Neural progenitor cell (in vitro differentiated cells): ENCODE measurements at places on chromosomes 13 and 19. TPM values are rescaled to one million over a fixed set of nuclear protein-coding genes. Genes with fewer than 3 reads are reported as not detected.

DNA sequence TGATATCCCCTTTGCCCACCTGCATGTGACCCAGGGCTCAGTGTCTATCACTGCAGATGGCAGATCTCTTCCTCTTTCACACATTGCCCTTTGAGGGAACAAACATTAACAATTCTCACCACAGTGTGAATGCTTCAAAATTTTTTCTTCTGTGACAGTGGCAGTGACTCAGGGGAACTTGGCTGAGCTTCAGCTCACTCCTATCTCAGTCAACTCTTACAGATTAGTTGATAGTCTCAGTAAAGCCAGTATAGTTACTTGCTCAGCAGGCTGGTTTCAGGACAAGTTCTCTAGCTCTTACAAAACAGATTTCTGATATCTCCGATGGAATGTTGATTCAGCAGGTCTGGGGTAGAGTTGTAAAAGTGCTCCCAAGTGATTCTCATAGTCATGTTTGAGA lies 166.9 kb downstream of the DLEU7 start:
- no peak for DNase-seq
- no peak overlapping the region for H3K4me3 ChIP-seq

The KEAP1 gene
- total RNA-seq, result 25.2 and 41.7 TPM in 2 replicates

DNA sequence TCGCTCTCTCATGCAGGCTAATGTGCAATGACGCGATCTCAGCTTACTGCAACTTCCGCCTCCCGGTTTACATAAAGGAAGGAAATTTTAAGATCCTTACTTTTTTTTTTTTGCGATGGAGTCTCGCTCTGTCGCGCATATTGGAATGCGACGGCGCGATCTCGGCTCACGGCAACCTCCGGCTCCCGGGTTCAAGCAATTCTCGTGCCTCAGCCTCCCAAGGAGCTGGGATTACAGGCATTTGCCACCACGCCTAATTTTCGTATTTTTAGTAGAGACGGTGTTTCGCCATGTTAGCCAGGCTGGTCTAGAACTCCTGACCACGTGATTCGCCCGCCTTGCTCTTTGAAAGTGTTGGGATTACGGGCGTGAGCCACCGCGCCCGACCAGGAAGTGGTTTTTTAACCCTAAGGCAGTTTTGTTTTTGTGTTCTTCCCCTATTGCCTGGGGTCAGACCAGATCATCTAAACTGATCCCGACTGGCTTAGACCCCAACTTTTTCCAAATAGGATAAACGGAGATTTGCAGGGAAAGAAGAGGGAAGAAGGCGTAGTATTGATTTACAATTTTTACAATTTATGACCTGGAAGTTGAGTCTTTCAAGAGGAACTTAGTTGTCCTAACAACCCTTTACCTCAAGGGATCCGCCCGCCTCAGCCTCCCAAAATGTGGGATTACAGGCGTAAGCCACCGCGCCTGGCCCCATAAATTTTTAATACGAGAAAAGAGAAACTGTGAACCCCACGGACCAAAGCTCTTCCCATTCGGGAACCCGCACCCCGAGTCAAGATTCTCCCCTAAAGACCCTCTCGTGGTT lies 142.0 kb downstream of the ZNF737 start:
- H3K36me3 ChIP-seq, result no peaks in the 10 kb centered on the region
- no peaks in the 10 kb centered on the region for H3K27me3 ChIP-seq
- peak overlapping the region; percentile 81 for H3K27ac ChIP-seq
- H3K4me3 ChIP-seq, result peak overlapping the region; percentile 79
- H3K4me1 ChIP-seq, result no peaks in the 10 kb centered on the region

DNA sequence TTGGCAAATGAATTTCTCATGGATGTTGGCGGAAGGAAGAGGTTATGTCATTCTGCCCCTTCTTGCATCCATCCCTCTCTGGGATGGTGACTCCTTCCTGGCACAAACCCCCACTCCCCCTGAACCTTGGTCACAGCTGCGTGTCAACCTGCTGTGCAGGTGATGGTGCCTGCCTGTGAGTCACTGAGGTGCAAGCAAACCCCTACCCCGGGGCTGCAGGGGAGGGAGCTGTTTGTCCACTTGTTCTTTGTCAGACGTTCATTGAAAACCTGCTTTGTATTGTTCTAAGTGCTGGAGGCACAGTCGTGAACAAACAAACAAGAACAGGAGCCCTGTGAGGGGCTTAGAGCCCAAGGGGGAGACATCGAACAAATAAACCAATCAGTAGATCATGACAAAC lies 2.0 kb upstream of the GAPDHS start:
- H3K36me3 ChIP-seq, result no peaks in the 10 kb centered on the region
- DNase-seq, result peak; percentile 43
- H3K4me3 ChIP-seq, result no peak overlapping the region
- no peak overlapping the region for H3K27ac ChIP-seq

DNA sequence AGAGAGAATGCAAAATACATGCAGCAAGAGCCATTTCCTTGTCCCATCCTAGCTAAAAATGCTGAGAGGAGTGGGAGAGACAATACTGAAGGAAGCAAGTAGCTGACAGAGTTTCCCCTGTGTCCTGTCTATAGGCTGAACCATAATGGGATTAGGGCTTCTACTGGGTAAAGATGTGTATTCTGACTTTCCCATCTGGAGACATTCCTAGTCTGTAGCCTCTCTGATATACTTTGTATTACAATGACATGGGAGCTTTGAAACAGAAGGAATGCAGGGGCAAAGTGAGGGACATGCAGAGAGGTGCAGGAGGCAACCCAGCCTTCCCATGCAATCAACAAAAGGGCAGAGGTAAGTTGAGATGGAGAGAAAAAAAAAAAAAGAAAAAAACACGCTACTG lies 10.5 kb upstream of the GPC6 start:
- no peak overlapping the region for H3K4me3 ChIP-seq
- H3K36me3 ChIP-seq, result no peaks in the 10 kb centered on the region
- DNase-seq, result peak; percentile 15
- peaks cover 6% of the 10 kb centered on the region for H3K27me3 ChIP-seq
- no peak overlapping the region for H3K27ac ChIP-seq

GRCh38 chr19:4678881-4679790 lies 9.0 kb upstream of the MYDGF start:
- DNase-seq, result peak; percentile 82
- H3K27ac ChIP-seq, result no peak overlapping the region
- H3K36me3 ChIP-seq, result no peaks in the 10 kb centered on the region
- H3K4me3 ChIP-seq, result no peak overlapping the region
- H3K27me3 ChIP-seq, result no peaks in the 10 kb centered on the region

- H3K27ac ChIP-seq, result no peak overlapping the region
- H3K4me1 ChIP-seq, result peaks cover 18% of the 10 kb centered on the region
- no peaks in the 10 kb centered on the region for H3K27me3 ChIP-seq
Observed at GRCh38 chr13:51794964-51795363, 9.0 kb downstream of the DHRS12 start.
